Astrocyte (in vitro differentiated cells and primary cell): ENCODE measurements at places on chromosomes 13 and 19.

GRCh38 chr19:27972291-27973040, 1240.5 kb downstream of the UQCRFS1 start:
- DNase-seq: peak; percentile 88

DNA sequence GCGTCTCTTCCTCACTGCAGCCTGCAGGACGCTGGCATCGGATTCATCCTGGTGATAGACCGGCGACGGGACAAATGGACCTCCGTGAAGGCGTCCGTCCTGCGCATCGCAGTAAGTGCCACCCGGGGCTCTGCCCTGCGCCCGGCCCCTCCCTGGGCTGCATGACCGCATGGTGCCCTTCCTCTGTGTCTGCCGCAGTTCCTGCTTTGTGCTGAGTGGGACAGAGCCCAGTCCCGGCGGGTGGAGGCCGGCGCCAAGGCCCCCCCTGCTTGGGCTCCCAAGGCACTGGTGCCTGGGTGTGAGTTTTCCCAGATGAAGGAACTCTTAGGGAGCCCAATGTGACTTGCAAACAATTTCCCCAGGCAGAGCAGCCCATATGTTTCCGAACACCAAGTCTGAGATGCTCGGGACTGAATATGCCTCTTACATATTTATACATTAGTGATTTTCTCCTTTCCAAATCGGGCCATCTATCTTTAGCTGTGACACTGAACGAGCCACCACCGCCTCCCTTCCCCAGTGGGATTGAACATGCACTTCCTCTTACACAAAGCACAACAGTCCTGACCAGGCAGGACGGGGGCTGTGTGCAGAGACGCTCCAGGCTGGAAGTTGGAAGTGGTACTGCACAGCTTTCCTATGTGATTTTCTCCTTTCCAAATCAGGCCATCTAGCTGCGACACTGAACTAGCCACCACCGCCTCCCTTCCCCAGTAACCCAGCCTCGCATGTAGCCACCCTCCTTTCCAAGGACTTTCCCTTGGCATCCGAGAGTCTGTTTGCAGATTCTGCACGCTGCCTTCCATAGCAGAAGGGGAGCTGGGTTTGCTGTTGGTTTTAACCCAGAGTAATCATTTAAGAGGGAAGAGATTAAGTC, 60.1 kb upstream of the F7 start:
- no peak for DNase-seq

DNA sequence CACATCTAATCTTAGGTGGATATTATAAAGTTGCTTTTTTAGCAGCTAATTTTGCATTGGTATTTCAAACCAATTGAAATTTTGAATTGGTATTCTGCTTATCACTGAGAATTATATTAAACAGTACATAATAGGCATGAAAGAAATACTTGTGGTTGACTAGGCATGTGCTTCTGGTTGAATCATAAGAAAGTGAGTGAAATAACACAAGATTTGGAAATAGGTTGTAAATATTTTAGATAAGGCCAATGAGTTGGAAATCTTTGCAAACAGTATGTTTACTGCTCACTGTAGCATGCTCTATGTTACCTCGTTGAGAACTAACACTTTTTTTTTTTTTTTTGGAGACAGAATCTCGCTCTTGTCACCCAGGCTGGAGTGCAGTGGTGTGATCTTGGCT, 66.8 kb upstream of the RFC3 start:
- DNase-seq: peak; percentile 87

GRCh38 chr19:38013913-38014580, 107.0 kb downstream of the SIPA1L3 start:
- DNase-seq: no peak
